GM18507 (cell line): ENCODE measurements at places on chromosomes 1 and 21.

GRCh38 chr1:175599212-175599705 is 144.1 kb downstream of the TNR start:
- peak; percentile 28 for DNase-seq

DNA sequence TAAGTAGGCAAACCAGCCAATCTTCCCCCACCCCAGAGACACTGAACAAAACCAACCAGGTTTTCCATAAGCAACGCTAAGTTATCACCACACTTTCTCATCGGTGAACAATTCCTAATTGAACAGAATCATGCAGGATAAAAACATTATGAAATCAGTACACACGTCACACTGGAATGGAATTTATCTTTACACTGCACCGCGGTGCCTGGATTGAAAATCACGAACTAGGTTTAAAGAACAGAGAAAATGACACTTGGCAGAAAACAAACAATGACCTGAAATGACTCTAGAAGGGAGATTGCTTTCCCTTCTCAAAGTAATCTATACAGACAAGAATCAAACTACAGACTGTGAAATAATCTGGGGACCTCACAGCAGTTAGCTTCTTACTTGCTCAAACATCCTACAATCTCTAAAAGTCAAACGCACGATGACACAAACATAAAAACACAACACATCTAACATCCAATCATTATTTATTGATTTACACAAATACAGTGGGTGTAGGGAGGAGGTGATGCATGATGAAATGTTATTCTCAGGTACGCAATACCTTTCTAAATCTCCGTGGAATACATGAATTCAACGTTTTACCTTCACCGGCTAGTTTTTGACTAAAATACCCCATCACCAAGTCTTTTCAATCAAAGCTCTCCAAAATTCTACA is 1.9 kb downstream of the EIF4G3 start:
- DNase-seq, result no peak

DNA sequence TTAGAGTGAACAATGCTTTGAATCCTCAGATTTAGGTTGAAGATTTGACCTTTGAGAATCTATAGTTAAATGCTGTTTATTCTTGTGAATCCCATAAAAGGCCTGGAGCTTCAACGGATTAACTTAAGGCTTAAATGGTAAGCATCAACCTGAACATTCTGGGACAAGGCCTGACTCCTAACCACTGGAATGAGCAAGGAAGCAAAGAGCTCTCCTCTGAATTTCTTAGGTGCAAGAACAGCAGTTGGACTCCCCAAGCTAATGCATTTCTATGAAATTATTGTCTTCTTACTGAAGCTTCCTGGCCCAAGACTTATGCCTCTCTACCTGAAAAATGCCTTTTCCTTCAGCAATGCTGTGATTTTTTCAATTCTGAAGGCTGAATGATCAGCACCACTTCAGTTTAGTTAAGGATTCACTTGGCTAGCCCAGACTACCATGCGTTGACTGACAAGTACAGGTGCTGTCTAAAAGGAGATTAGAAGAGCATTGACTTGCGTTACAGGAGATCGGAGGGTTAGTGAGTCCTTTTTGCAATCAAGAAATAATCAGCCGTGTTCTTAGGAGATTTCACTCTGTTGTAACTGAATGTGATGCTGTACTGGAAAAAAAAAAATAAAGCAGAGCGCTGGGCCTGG is 178.5 kb downstream of the ZC3H11B start:
- no peak for DNase-seq

- DNase-seq, result no peak
Measured at GRCh38 chr1:206708058-206708457, 23.4 kb downstream of the MAPKAPK2 start.

- DNase-seq, result no peak
Measured at GRCh38 chr1:26537951-26538352, 8.4 kb downstream of the RPS6KA1 start.

- DNase-seq, result no peak
Measured at GRCh38 chr1:157035121-157035520, 10.4 kb downstream of the ARHGEF11 start.

- no peak for DNase-seq
Measured at GRCh38 chr21:33971492-33972013, 55.9 kb upstream of the ATP5PO start.

GRCh38 chr1:63799307-63799706 is 25.5 kb downstream of the ROR1 start:
- no peak for DNase-seq

- DNase-seq, result no peak
Measured at GRCh38 chr1:13950637-13951036, 250.6 kb downstream of the PRDM2 start.

DNA sequence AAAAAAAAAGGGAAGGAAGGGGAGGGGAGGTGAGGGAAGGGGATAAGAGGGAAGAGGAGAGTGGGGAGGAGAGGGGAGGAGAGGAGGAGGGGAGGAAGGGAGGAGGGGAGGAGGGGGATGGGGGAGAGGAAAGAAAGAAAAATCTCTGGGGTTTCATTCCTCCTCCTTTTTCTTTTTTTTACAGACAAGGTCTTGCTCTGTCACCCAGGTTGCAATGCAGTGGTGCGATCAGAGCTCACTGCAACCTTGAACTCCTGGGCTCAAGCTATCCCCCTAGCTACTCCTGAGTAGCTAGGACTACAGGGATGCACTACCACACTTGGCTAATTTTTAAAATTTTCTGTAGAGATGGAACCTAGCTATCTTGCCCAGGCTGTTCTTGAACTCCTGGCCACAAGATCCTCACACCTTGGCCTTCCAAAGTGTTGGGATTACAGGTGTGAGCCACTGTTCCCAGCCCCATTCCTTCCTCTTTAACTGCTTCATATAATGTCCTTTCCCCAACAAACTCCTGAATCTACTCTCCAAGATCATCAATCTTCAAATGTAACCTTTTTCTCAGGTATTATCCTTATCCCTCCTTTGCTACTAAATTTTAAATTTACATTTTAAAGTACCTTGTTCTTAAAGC is 23.2 kb downstream of the GON4L start:
- no peak for DNase-seq

DNA sequence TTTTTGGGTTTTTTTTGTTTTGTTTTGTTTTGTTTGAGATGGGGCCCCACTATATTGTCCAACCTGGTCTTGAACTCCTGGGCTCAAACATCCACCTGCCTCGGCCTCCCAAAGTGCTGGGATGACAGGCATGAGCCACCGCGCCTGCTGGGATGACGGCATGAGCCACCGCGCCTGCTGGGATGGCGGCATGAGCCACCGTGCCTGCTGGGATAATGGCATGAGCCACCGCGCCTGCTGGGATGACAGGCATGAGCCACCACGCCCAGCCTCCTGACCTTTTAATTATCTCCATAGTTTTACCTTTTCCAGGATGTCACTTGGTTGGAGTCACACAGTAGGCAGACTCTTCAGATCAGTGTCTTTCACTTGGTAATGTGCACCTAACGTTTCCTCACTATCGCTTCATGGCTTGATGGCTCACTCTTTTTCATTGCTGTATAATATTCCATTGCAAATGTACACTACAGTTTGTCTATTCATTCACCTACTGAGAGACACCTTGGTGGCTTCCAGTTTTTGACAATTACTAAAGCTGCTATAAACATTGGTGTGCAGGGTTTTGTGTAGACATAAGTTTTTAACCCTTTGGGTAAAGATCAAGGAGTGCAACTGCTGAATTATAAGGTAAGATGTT is 10.1 kb upstream of the PDXK start:
- no peak for DNase-seq

DNA sequence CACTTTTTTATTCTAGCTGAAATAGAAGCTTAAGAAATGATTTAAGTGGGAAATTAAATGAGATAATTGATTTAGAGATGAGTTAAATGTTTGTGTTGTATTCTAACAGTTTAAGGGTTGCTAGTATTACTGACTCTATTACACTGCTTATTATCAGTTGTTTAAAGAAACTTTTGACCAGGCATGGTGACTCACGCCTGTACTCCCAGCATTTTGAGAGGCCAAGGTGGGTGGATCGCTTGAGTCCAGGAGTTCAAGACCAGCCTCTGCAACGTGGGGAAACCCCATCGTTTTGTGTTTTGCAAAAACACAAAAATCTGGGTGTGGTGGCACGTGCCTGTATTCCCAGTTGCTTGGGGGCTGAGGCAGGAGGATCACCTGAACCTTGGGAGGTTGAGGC is 14.2 kb downstream of the CLIC4 start:
- DNase-seq, result no peak

DNA sequence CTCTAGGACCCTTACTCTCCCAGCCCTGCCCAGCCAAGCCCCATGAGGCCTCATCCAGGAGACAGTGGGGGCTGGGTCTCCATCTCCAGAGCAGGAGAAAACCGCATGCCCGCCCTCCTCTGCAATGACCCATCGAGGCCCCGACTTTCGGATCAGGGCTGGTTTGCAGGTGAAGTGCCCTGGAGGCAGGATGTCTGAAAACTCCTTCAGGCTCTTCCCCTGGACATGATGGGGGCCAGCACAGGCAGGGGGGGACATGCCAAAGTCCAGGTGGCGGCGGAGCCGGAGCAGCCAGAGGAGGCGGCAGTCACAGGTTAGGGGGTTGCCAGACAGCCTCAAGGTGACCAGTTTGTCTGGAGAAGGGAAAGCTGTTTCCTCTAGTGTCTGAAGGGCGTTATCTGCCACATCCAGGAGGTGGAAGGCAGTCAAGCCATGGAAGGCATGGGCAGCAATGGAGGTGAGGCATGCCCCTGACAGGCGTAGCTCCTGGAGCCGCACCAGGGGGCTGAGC is 3.9 kb downstream of the LINGO4 start:
- DNase-seq, result no peak

DNA sequence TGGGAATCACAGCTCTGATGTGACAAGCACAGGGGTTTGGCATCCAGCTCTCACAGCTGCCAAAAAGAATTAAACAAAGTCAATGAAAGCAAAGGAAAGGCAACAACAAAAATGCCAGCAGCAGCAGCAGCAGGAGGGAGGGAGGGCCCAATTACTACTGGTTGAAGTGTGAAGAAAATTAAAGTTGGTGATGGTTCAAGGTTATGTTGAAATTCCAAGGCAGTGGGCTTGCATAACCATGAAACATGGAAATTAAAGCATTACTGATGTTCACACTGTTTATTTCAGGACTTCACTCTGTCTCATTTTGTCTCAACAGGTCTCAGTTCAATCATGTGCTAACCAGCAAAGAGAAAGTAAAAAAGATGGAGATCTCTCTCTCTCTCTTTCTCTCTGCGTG is 220.3 kb upstream of the LYPLAL1 start:
- DNase-seq, result no peak

DNA sequence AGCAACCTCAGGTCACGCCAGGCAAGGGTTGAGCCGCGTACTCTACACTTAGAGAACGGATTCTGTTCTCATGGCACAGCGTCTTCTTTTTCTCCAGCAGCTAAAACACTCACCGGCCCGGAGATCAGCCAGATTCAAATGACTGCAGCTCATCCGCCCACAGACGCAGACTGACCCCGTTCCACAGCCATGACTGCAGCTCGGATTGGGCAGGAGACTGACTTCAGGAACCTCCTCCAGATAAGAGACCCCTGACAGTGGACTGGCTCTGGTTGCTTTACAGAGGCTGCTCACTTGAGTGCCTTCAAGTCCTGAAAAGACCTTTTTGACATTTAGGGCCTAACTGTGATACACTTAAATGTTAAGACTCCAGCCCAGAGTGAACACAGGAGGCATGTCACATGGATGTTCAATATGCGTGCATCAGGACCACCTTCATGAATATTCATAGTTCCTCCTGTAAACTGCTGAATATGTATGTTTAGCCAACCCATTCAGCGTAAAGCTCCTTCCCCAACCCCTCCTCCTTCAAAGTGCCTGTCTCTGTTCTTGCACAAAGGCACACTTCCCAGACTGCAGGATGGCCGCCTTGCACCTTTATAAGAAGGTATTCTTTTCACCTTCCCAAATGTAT is 42.6 kb downstream of the BACE2 start:
- DNase-seq, result no peak

GRCh38 chr1:39387452-39387851 is 104.0 kb upstream of the BMP8A start:
- no peak for DNase-seq

DNA sequence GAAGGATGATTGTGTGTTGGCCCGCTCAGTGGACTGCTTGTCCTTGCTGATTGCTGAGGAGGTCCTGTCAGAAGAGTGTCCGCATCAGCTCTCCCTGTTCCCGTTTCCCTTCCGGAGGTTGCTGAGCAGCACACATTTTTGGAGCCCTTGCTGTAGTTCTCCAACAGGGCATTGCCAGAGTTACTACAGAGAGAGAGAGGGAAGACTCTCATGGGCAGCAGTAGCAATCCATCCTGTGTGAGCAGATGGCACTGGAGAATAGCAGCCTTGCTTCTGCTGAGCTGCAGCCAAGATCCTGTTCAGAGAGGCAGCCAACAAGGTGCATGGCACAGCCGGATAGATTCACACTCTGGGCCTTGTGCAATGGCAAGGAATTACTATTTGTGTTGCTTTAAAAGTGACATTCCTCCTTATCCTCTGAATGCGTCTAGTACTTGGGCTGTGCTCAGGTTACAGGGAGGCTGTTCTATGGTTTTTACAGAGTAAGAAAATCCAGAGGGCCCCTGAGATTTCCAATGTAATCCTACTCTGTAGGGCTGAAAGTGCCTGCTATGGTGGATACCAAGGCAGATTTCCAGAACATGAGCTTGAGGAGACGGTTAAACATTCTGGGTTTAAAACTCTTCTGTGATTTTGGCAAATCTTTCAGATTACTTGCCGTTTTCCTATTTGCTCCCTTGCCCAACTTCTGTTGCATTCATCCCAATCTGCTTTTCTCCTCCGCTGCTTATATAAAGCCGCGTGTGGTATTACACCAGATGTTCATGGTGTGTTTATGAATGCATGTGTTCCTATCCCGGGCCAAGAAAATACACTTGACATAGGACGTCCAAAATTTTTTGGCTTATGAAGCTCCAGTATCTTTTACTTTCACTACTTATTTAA is 27.4 kb downstream of the AK4 start:
- DNase-seq, result no peak

GRCh38 chr1:89483010-89483756 is 41.4 kb upstream of the LRRC8B start:
- DNase-seq, result peak; percentile 36

- no peak for DNase-seq
Measured at GRCh38 chr1:198186916-198187580, 30.2 kb downstream of the NEK7 start.

GRCh38 chr21:36508948-36509347 is 29.0 kb upstream of the CLDN14 start:
- no peak for DNase-seq
